NCI-H1105 (cell line): ENCODE measurements at places on chromosomes 11 and 22.
A peak's percentile ranks its signal among the peaks of the same experiment; 100 is the strongest.

- no peak for DNase-seq
These were observed 3.6 kb upstream of the APOBEC3A start for GRCh38 chr22:38953577-38954413.

GRCh38 chr22:49349181-49349835, 478.4 kb downstream of the BRD1 start:
- DNase-seq, result no peak

DNA sequence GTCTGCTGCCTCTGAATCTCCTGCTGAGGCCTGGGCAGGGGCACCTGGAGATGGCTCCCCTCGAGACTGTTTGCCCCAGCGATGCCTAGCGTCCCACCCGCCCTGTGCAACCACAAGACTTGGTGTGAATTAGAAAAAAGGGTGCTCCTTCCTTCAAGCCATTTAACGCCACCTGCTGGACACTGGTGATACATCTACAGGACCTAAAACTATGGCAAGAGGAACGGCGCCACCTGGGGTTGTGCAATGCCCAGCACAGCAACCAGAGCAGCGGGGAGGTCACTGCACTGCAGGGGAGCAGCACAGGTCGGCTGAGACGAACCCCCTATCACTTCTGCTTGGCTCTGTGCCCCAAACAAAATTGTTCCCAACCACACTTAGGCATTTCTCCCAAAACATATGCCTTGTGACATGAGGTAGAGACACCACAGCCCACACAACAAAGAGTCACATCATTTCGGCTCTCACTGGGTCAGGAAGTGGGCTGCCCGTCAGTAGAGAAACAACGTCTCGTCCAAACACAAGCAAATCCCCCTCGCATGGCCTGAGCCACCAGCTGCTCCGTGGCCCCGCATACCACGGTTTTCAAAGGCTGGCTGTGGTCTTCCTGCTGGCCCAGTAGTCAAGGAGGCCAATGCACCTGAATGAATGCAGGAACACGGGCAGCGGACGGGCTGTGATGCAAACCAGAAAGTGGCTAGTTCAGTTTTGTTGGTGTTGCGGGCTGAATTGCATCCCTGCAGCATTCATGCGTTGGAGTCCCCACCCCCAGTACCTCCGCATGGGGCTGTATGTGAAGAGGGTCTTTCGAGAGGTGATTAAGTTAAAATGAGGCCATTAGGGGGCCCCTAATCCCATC, 171.9 kb downstream of the SHANK2 start:
- DNase-seq, result peak; percentile 91

GRCh38 chr11:532527-532985, 2.8 kb downstream of the HRAS start:
- no peak for DNase-seq

DNA sequence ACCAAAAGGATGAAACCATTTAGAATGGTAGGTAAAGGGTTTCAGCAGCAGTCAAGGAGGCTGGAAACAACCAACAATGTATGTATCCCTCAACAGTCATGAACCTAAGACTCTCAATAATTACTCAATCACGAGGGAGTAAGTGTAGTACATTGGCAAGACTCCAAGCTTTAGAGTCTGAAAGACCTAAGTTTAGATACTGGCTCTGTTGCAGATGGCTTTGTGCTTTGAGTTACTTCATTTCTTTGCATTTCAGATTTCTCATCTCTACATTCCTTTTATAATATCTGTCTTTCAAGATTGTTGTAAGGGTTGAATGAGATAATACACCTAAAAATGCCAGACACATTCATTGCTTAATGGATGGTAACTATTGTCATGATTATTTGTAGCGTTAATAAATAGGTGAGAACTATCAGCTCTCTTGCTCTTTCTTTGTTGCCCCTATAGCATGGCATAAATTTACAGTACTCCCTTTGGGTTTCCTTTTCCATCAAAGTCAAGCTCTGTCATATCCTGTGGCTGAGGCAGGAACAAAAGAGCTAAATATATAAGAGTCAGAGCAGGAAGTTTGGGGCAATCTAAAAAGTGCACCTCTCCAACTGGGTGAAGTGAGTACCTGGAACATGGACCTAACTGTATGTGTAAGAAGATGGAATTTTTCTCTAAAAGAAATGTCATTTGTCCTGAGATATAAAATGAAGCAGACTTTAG, 228.2 kb upstream of the ZC3H12C start:
- DNase-seq, result peak; percentile 62

- peak; percentile 79 for DNase-seq
These were observed 47.8 kb downstream of the TEAD1 start for GRCh38 chr11:12721816-12722604.

GRCh38 chr22:50348058-50348457, 4.9 kb downstream of the PPP6R2 start:
- DNase-seq, result no peak

DNA sequence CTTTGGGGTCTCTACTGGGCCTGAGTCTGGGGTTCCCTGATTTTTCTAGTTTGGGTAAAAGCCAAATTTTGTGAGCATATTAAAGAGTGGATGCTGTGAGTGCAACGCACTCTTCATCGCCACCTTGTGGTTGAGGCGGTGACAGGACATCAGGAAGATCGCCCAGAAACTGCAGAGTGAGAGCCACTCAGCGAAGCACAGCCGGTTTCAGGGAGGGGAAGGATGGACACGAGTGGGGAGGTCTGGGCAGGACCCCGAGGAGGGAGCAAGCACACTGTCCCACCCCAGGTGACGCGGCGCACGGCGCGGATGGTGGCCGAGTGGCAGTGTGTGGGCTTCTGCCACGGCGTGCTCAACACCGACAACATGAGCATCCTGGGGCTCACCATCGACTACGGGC, 9.1 kb downstream of the SELENOO start:
- DNase-seq, result peak; percentile 22

- DNase-seq, result no peak
These were observed 21.3 kb upstream of the TSKU start for GRCh38 chr11:76761718-76762355.

DNA sequence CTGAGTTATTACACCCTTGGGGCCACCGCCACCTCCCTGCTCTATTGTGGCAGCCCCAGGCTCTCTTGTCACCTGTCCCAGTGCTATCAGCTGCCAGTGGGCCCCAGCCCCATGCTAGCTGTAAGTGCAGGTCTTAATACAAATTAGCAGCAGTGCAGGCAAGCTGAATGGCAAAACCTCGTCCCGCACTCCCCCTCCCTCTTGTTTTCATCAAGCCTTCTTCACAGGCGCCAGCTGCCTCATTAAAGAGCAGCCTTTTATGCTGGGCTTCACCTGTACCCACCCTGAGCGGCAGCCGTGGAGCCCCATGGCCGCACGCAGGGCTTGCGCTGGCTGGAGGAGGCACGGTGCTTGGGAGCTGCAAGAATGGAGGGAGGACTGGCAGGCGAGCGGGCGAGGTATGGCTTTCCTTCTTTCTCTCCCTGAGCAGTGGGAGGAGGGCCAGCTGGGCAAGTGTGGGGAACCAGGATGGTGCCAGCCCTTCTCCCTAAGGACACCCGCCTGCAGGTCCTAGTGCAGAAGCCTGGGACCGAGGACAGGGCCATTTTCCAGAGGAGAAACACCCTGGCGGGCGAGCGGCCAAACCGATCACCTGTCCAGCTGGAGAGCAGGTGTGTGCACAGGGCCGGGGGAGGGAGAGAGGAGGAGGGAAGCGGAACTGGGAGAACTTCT, 70.7 kb downstream of the FLI1 start:
- peak; percentile 99 for DNase-seq

DNA sequence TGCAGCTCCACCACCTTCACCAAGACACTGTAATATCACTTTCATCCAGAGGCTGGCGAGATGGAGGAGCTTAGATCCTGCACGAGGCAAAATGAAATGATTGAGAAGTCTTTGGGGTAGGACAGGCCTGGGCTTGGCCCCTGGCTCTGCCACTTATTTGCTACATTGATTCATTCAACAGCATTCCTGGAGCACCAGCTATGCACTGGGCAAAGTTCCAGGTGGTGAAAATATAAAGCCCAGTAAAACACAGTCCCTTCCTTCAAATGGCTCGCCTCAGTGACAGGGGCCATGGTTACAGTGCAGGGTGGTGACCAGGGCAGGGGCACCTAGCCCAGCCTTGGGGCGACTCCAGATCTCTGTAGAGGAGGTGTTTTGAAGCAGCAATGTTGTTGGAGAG, 19.7 kb downstream of the ALX4 start:
- peak; percentile 63 for DNase-seq

- DNase-seq, result peak; percentile 26
These were observed at the start of gene MFNG for GRCh38 chr22:37486224-37486845. TSS of gene MFNG (minus strand) at chr22:37486384. CDS start at chr22:37486177, 207 bp downstream.

- peak; percentile 3 for DNase-seq
These were observed 639 bp downstream of the INCENP start for GRCh38 chr11:62124186-62125113.

DNA sequence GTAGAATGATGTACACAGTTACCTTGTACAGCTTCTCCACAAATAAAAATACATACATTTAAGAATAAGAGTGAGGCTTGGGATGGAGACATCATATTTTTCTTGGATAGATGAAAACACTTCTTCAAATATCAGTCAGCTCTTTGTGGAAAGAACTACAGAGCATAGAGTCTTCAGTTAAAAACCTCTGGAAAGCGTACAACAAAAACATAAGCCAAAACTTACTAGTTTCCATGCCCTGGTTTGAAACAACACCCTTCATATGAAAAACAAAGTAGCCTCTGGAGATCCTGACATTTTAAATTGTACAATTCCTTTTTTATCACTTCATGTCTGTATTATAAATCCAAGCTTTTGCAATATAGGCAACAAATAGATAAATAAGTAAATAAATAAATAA, 7.0 kb upstream of the CEP126 start:
- no peak for DNase-seq

GRCh38 chr11:17570034-17570433, 23.0 kb downstream of the OTOG start:
- no peak for DNase-seq

GRCh38 chr22:37896181-37896592, 9.9 kb upstream of the MICALL1 start:
- DNase-seq, result no peak

GRCh38 chr22:30270832-30271231, 4.2 kb upstream of the OSM start:
- DNase-seq, result no peak

DNA sequence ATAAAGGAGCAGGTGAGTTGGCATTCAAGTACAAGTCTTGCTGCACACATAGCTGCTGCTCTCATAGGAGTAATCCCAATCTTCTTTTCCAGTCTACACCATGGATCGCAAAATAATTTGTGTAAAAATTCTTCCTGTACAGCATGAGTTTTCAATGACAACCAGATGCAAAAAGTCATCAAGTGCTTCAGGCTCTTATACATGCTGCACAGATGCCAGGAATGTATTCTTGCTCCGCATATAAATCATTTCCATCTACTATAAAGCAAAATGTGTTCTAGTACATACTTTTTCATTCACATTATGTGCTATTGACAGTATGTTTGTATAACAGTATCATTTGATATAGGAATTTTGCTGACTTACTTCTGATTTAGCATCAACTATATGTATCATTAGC, 35.4 kb downstream of the NXPE2 start:
- no peak for DNase-seq

DNA sequence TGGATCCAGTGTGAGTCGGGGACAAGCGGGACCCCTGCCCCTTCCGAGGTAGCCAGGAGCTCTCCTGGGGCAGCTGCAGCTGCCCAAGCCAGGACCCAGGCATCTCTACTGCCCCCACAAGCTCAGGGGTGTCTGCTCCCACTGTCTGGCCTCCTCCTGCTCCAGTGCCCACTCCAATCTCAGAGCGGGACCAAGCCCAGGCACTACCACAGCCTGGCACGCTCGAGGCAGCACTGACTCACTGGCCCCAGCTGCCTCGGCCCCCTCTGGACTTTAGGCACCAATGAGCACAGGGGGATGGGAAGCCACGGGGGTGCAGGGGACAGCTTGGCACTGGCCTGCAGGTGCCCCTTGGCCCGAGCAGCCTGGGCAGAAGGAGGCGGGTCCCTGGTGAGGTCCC, 8.2 kb downstream of the IL2RB start:
- no peak for DNase-seq

GRCh38 chr11:128765571-128766549, 72.0 kb downstream of the FLI1 start:
- DNase-seq, result peak; percentile 14

DNA sequence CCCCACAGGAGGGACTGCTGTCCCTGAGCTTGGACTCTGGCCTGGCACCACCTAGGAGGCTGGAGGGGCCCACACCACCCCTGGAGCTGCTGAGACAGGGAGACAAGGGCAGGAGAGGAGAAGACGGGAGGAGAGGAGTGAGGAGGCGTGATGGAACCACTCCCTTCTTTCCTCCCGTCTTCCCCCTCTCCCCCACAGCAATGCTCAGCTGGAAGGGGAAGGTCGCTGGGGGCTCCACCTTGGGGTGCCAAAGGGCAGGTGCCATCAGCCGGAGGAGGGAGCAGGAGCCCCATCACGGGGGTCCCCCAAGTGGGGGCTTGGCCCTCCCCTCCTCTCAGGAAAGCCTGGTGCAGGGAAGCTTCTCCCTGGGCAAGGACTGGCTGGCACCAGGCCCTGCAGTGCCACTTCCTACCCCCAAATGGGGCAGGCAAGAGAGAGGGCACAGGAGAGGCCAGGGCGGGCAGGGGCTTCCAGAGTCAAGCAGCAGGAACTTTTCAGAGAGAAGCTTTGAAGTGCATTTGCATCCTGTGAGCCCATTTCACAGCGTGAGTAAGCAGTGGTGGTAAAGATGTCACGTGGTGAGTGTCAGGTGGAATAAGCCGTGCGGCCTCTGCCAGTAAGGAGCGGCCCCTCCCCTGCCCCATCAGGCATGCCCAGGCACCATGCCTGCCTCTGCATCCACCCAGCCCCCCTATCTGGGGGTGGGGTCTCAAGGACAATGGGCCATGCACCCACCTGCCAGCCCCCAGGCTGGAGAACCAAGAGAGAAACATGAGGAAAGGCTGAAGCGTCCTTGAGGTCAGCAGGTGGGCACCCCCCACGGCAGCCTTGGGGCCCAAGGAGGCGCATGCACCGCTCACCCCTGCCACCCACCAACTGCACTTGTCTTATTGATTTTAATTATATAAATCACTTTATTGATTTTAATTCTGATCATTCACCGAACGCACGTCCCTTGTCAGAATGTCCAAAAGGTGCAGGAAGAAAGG, 4.9 kb downstream of the IGF2 start:
- no peak for DNase-seq

- DNase-seq, result peak; percentile 29
These were observed 78.5 kb downstream of the PLEKHA7 start for GRCh38 chr11:16935518-16936302.

DNA sequence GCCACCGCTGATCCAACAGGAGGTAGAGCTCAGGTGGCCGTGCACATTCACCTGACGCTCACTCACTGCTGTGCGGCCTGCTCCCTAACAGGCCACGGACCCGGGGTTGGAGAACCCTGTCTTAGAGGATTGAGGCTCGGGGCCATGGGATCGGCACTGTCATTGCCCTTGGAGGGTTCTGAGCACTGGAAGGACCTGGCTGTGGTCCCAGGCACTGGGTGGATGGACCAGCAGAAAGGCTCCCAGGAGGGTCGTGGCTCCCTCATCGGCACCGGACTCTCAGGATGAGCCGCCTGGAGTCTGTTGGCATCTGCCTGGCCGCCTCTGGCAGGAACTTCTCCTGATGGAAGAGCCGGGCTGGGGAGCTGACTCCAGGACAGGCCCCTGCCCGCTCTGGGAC, 6.5 kb downstream of the KCNQ1 start:
- no peak for DNase-seq
